Airway epithelial cell (primary cell): ENCODE measurements at places on chromosomes 6 and 20. TPM values are rescaled to one million over a fixed set of nuclear protein-coding genes. Genes with fewer than 3 reads are reported as not detected.

Gene MUC21
- 0.14 TPM in 1 of 2 replicates, not detected in the other for total RNA-seq

Gene MOG
- not detected in 2 replicates for total RNA-seq

Gene ACTL10
- 2.8 and 3.2 TPM in 2 replicates for total RNA-seq

Gene KHDC3L
- not detected in 2 replicates for total RNA-seq

Gene ZBP1
- total RNA-seq = not detected in 2 replicates

Gene TBC1D32
- 4.6 and 12.6 TPM in 2 replicates for total RNA-seq

Gene BPIFB1
- total RNA-seq = not detected in 2 replicates

Gene SPTLC3
- total RNA-seq = 4.6 and 7.1 TPM in 2 replicates

Gene C6orf132
- 36.0 and 50.2 TPM in 2 replicates for total RNA-seq

Gene BTNL2
- not detected in 2 replicates for total RNA-seq

Gene SIM1
- not detected in 2 replicates for total RNA-seq

Gene OR12D3
- total RNA-seq = not detected in 2 replicates

Gene CCN6
- total RNA-seq = 0.14 and 0.88 TPM in 2 replicates

Gene C20orf96
- 0.19 and 1.4 TPM in 2 replicates for total RNA-seq

Gene WFDC12
- total RNA-seq = not detected in 2 replicates

Gene FBXO30
- 3.4 and 5.1 TPM in 2 replicates for total RNA-seq

Gene DEFB132
- not detected in 2 replicates for total RNA-seq

Gene WFDC8
- not detected in 2 replicates for total RNA-seq

Gene SYNCRIP
- 54.6 and 66.9 TPM in 2 replicates for total RNA-seq

Gene CDH22
- total RNA-seq = not detected in 2 replicates

Gene TUBB2A
- total RNA-seq = 77.1 and 90.3 TPM in 2 replicates

Gene GRM1
- 0.65 TPM in 1 of 2 replicates, not detected in the other for total RNA-seq

Gene KCNG1
- 23.8 and 24.0 TPM in 2 replicates for total RNA-seq

Gene SPDEF
- 21.0 and 23.6 TPM in 2 replicates for total RNA-seq

Gene COL10A1
- 0.14 TPM in 1 of 2 replicates, not detected in the other for total RNA-seq

Gene RFX6
- not detected in 2 replicates for total RNA-seq

Gene ASIP
- total RNA-seq = not detected in 2 replicates

Gene PRKN
- 1.3 and 2.4 TPM in 2 replicates for total RNA-seq

Gene CST8
- not detected in 2 replicates for total RNA-seq

Gene MBOAT1
- total RNA-seq = 1.8 and 5.4 TPM in 2 replicates

Gene KIF13A
- 32.8 and 39.0 TPM in 2 replicates for total RNA-seq

Gene PLCB4
- 3.0 and 4.4 TPM in 2 replicates for total RNA-seq

Gene CFB
- total RNA-seq = 3.1 and 3.9 TPM in 2 replicates

Gene SLC2A10
- 11.5 and 13.2 TPM in 2 replicates for total RNA-seq

Gene TAP2
- 16.2 and 16.4 TPM in 2 replicates for total RNA-seq

Gene UNC5CL
- total RNA-seq = 0.19 and 0.28 TPM in 2 replicates

Gene MATN4
- 0.05 TPM in 1 of 2 replicates, not detected in the other for total RNA-seq
